ENCODE measurements at places on chromosomes 13 and 19. TPM values are rescaled to one million over a fixed set of nuclear protein-coding genes. Genes with fewer than 3 reads are reported as not detected.
A peak's percentile ranks its signal among the peaks of the same experiment; 100 is the strongest.

DNA sequence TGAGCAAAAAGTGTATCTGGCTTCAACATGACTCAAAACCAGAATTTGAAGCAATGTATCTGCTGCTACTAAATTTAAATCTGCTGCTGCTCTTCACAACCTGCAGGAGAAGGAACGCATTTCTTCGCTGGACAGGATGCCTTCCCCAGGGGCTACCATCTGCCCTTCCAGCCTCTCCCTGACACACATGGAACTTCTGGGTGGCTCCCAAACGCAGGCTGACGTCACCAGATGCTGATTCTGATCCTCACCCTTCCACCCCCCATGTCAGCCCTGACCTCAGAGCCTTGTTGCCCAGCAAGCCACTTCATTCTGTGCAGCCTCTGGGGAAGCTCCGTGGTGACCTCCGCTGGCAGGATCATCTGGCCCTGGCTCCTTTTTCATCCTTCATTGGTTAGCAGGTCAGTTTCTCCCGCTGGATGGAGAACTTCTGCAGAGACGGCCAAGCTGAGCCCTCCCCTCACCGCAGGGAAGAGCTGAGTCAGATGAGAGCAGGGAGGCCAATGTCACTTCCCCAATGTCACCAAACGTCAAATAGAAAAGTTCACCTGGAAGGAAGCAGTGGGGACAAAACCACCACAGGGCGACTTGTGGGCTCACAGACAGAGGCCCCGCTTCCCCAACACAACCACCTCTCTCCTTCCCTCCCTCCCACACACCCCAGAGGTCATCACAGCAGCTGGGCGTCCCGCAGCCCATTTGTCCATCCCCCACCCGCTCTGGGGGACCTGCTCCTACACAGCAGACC lies 14.0 kb upstream of the RAB20 start:
- peak; percentile 82 for DNase-seq

GRCh38 chr13:43991773-43992201 lies 112.1 kb downstream of the LACC1 start:
- no peak for DNase-seq

ZNF765 gene
- 9.3 TPM for total RNA-seq

DNA sequence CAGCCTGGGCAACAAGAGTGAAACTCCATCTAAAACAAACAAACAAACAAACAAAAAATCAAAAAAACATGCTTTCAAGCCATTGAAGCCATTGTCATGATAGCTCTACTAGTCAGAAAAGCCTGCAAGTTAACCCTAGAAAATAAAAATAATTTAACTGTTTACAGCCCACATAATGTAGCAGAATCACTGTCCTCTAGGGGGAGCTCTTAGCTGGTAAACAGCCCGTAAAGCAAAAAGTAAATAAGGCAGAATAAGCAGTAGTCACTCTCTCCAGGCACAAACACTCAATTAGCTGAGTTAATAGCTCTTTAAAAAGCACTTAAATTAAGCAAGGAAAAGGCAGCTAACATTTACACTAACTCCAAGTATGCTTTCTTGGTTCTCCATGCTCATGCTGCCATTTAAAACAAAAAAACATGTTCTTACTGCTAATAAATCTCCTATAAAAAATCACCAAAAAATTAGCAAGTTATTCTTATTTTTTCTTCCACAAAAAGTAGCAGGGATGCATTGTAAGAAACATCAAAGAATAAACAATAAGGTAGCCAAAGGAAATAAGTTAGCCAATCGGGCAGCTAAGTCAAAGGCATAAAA lies 11.3 kb downstream of the LILRB4 start:
- DNase-seq: no peak

- DNase-seq: no peak
Measured at GRCh38 chr19:1287354-1288225, 1.9 kb downstream of the EFNA2 start.

- peak; percentile 74 for DNase-seq
Measured at GRCh38 chr13:112457485-112457884, 81.3 kb downstream of the SPACA7 start.

DNA sequence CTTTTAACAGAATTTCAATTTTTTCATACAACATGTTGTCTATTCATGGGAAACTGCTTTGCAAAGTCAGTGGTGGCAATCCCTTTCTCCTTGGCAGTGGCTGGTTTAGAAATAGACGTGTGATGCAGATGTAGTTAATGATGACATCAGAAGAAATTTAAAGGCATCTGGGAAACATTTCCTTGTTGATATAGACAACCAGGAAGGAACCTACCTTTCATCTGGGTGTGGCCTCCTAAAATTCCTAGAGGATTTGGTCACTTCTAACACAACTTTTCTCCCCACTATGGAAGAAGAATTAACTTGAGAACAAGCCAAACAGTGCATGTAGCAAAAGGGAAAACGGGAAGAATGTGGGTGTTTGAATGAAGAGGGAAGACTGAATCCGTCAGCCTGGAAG lies 102.8 kb downstream of the EFNB2 start:
- no peak for DNase-seq

GRCh38 chr13:108326309-108326708 lies 56.8 kb downstream of the TNFSF13B start:
- no peak for DNase-seq

- no peak for DNase-seq
Measured at GRCh38 chr13:79369226-79369625, 36.8 kb downstream of the RBM26 start.

- DNase-seq: no peak
Measured at GRCh38 chr13:32086366-32086765, 54.8 kb downstream of the FRY start.

DNA sequence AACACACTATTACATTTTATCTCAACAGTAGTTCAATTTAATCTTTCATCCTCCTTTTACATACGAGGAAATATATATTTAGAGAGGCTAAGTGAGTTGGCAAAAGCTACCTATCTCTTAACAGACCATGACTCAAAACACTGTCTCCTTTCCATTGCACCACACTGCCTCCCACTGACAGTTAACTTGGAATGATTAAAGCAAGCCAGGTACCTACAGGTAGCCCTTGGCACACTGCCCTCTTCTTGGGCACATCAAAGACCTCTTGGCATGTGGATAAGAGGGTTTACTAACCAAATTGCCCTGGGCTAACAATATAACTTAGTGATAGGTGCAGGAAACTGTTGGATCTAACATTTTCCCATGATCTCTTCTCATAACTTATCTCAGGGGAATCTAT lies 1.8 kb downstream of the ABHD13 start:
- DNase-seq: no peak

DNA sequence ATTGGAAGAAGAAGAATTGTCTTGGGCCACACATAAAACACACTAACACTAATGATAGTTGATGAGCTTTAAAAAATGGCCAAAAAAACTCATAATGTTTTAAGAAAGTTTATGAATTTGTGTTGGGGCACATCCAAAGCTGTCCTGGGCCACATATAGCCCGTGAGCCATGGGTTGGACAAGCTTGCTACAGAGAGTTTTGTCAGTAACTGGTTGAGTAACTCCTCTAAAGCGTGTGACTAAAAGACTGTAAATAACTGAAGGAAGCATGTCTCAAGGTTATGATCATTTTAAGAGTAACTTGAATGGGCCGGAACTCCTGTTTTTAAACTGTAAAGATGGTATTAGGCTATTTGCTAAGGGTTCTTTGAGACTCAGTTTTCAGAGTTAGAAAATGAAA lies 118.0 kb downstream of the KL start:
- DNase-seq: no peak

- peak; percentile 34 for DNase-seq
Measured at GRCh38 chr13:57045826-57046546, 94.7 kb upstream of the PRR20A start.

ASF1B gene
- total RNA-seq: 0.33 TPM

DNA sequence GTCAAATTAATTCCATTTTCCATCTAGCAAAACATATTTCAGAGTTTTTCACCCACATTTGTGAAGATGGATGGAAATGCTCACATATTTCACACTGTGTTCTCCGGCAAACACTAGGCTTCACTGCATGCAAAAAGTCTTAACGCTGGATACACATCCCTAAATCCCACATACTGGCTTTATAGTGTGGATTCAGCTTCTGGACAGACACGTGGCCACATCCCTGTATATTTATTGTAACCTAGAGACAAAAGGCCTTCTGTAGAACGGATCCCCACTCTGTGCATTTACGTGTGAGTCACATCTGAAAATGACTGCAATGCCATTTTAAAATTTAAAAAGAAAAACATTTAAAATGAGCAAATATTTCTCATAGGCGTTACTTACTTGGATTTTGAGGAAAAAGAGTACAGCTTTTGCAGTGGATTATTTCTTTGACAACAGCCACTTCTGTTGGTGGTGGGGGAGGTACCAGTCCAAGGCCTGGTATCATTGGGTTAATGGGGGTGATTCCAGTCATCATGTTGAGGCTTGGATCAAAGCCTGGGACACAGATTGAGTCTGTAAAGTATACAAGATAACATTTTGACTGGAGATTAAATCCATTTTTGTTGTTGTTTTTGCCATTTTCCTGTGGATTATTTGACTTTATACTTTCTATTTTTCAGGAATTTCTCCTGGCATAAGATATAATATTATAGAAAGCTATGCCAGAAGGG lies 337.7 kb downstream of the DNAJC15 start:
- no peak for DNase-seq

DNA sequence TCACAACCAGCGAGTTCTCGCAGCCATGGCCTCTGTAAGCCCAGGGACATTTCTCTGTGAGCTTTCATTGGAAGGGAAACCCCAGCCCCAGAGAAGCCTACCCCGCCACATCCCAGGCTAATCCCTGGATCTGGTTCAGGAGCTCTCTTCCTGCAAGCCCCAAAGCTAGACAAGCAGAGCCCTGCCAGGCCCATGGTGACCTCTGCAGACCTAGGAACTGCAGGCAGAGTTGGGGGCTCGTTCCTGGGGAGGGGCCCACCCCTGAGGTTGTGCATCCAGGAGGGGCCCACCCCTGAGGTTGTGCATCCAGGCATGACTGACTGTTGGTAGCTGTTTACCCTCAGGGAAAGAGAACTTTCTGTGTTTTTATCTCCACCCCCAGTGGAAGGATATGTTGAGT lies 21.7 kb downstream of the KCTD15 start:
- DNase-seq: peak; percentile 69

GRCh38 chr13:32200741-32201140 lies 114.4 kb downstream of the ZAR1L start:
- DNase-seq: no peak

DOCK6 gene
- 50.0 TPM for total RNA-seq

DNA sequence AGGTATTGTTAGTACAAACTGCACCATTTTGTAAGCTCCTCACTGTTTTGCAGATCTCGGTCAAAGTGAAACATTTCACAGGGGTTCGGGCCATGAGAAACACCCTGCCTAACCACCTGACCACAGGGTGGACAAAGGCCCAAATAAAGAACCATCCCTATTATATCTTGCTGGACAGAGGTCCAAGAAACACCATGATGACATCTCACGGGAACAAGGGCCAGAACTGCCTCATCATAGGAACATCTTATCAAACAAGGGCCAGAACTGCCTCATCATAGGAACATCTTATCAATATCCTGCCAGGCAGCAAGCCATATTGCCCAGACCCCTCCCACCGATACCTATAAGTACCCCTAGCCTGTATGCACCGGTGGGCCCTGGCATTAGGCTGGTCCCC lies 99.7 kb downstream of the PCDH9 start:
- peak; percentile 30 for DNase-seq

LYPD3 gene
- total RNA-seq: 0.52 TPM

DNA sequence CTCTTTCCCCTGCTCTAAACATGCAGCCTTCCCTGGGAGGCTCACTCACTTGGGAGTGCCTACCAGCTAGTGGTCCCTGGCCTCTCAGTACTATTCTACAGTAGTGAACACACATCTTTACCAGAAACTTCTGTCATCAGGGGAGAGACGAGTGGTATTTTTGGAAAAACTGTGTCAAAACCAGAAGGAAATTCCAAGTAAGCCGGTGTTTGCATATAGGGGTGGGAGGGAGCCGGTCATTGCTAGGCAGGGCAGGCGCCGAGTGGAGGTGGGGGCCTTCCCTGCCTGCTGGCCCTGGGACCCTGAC lies 7.0 kb downstream of the RPS9 start:
- DNase-seq: no peak

DNA sequence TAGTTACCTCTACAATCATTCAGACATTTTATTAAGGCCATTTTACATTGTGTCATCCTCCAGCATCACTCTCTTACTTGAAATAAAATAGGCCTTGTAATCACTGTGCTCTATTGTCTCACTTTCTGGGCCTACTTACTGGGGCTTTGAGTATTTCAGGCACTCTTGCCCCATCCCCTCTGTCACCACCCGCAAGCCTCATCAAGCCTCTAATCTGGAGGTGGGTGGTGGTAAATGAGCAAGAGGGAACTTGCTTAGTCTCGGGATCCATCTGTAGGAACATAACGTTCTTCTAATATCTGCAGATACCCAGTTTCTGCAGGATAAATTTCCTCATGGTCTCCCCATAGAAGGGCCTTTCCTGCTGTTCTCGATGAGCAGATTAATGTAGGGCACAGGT lies 19.4 kb upstream of the GPR18 start:
- no peak for DNase-seq

GRIN2D gene
- 0.71 TPM for total RNA-seq

MBD3L3 gene
- total RNA-seq: not detected

DNA sequence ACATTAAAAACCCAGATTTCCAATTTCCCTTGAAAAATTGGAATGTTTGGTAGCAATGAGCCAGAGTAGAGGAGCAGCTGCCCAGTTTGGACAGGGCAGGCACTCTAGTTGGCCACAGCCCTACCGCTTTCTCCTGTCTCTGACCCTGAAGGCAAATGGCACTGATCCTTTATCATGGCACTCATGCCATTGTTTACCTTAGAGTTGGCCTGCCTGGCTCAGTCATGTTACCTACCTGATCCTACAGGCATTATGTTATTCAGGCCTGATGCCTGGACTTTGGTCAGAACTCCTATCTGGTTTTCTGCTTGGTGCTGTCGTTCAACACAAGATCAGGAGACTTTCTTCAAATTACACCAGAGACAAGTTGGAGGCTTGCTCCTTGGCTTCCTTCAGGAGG lies 24.9 kb upstream of the TDRD3 start:
- no peak for DNase-seq

TMEM150B gene
- 1.9 TPM for total RNA-seq

GRCh38 chr13:109400624-109401257 lies 385.6 kb downstream of the IRS2 start:
- DNase-seq: no peak

DNA sequence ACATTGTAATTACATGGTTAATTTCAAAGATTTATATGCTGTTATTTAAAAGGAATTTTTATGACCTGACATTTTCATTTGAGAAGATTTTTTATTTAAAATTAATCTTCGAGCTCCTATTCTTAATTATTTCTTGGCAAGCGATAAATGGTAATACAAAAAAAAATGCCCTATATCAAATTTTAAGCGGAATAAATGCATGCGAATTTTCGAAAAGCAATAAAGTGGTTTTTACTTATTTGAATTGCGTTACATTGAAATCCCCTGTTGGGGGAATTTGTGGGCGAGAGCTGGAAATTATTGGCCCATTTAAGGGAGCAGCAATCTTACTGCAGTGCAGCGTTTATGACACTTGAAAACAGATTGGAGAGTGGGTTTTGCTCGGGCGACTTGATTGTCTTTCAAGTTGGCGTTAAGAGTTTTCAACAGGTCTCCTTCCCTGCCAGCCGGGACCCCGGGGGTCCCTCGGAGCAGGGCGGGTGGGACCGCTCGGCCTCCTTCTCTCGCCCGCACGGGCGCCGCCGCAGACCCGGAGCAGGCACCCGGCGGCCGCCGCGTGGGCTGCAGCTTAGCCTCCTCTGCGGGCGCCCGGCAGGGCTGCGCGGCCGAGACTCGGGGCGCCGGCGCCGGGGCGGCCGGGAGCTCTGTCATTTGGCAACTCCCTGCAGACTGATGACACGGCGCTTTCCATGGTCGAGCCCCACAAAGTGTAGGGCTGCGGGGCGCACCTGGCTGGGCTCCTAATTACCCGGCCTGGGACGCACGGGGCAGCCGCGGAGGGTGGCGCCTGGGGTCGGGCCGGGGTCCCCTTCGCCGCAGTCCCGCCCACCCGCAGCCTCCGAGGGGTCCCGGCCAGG lies 255.1 kb upstream of the SOX21 start:
- DNase-seq: peak; percentile 74

Measured in posterior vena cava (tissue), 2 donors.